ENCODE measurements at places on chromosomes 4 and X.

- no peak for DNase-seq
Observed at GRCh38 chrX:40418146-40418812, 162.5 kb upstream of the ATP6AP2 start.

GRCh38 chr4:113695328-113696169 lies 66.0 kb downstream of the CAMK2D start:
- no peak for DNase-seq

DNA sequence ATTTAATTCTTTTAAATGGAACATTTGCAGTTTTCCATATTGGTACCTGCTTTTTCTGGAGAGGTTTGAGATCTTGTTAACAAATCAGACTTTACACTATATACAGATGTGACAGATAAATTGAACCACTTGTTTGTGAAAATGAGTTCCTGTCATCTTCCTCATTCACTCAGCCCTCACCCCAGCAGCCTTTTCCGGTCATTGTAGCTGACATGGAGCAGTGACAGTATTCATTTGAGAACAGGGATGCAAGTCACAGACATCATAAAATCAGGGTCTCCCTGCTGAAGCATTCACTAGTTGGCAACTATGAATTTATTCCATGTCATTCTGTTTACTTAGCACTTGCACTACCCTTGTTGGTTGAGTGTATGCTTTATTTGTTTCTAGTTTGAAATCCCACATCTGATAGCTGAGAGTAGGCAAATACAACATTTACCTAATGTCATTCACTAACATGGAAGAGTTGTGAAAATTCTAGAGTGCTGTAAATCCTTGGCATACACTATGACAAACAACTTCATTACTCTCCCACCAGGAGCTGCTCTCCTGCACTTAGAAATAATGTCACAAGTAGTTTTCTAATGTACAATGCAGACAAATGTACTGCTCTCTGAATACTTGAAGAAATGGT lies 78.9 kb downstream of the UGT8 start:
- DNase-seq, result no peak

DNA sequence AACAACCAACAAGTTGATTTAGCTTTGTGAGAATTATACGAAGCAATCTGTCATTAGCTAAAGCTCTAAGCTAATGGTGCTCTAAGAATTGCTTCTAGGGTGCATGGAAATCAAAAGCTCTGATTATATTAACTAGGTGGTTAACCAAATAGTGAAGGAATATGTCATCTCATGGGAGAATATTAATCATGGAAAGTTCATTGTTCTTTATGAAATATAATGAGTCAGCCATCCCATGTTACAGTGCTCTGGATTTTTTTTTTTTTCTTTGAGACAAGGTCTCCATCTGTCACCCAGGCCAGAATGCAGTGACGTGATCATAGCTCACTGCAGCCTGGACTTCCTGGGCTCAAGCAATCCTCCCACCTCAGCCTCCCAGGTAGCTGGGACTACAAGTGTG lies 10.5 kb downstream of the DCAF8L2 start:
- no peak for DNase-seq

GRCh38 chrX:140064993-140065392 lies 99.7 kb upstream of the CXorf66 start:
- no peak for DNase-seq

DNA sequence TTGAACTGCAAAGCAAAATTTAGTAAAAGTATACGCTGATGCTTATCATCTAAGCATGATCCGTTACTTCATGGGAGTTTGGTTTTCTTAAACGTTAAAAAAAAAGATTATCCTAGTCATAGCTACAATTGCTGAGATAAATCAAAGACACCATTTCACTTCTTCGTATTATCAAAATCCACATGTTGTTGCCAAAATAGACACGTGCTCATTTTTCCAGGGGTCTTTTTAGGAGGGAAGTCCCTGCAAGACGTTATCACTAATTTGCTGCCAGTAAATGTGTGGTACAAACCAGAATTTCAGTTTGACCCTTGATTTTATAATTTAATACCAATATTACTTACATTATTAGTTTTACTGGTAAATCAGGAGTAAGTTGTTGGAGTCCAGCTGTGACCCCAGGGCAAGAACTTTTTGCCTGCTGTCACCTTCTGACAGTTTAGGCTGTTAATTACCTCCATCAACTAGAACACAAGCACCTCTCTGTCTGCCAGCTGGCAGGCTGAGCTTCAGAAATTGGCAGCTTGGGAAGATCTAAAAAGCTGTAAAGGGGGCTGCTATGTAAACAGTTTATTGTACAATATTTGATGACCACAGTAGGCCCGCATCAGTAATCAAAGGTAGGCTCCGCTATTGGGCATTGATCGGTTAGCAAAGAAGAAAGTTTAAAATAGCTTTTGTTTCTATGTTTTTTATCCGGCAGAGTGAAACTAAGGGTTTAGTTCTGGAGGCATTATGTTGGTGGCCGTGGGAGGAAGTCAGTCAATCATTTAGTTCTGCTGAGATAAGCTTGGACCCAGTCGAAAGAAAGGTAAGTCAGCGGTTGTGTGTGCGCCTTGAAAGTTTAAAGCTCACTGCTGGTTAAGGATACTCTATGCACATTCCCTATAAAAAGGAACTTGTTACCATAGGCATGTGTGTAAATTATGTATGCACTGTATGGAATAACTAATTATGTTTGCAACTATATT lies 196.4 kb downstream of the FBXO8 start:
- DNase-seq, result no peak

- no peak for DNase-seq
Observed at GRCh38 chr4:168588916-168589531, 92.2 kb downstream of the PALLD start.

GRCh38 chr4:176499518-176499917 lies 179.8 kb downstream of the SPCS3 start:
- no peak for DNase-seq

DNA sequence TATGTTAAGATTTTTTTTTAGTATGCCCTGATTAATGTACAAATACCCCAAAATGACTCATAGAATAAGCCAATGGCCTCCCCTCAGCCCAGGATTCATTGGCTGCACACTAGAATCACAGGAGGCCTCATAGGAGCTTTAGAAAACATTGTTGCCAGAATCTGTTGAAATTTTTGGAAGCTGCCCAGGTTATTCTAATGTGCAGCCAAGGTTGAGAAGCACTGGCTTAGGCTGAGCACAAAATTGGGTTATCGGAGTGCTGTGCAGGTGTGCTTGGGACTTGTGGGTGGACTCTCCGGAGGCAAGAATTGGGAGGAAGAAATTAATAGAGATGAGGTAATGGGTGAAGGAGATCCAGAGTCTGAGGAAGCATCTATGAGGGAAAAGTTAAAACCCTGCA lies 41.3 kb upstream of the VCX start:
- no peak for DNase-seq

- no peak for DNase-seq
Observed at GRCh38 chr4:24226023-24226422, 336.2 kb upstream of the PPARGC1A start.

- DNase-seq, result no peak
Observed at GRCh38 chrX:131828482-131828881, 194.6 kb upstream of the STK26 start.

- DNase-seq, result no peak
Observed at GRCh38 chrX:9195199-9195880, 161.4 kb upstream of the FAM9B start.

DNA sequence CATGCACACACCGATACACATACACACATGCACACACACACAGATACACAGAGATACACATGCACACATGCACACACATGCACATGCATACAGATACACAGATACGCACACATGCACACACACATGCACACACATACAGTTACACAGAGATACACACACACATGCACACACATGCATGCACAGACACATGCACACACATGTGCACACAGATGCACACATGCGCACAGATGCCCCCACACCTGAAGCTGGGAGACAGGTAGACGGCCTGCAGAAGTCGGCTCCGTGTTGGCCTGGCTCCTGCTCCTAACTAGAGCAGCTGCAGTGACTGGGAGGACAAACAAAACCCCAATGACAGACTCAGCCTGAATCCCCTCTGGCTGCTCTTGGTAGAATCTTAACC lies 46.8 kb downstream of the PSAPL1 start:
- DNase-seq, result no peak

GRCh38 chrX:585115-585808 lies 45.3 kb upstream of the SHOX start:
- no peak for DNase-seq

DNA sequence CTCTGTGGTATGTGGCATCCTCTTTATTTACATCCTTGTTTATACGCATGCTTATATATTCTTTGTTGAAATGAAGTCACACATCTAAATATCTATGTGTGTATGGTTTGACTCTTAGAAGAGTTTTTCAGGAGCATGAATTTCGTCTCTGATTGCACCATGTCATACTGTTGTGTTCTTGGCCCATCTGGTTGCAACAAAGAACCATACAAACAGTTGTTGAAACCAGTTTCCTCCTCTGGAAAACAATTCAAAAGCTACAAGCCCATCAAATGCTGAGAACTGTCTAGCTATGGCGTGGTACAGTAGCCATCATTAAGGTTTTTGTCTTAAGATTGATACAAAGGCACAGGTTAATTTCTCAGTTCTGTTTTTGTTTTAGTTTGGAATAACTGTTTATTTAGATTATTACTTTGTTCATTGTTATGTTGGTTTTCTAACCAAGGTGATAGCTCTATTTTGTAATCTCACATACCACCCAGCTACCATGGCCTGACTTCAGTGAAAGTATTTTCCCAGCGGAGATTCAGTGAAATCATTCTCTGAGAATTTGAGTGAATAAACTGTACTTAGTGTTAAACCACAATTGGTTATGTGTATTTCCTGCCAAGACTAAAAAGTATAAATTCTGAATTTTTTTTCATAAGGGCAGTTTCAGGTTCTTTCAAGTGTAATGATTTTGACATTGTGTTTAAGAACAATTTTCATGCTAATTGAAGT lies 91.0 kb downstream of the ARHGAP24 start:
- no peak for DNase-seq

Data from stimulated activated CD8-positive, alpha-beta memory T cell treated with anti-CD3 and anti-CD28 coated beads, Interleukin-4, amount 100 ng/mL, for 4 hours (primary cell).